ENCODE measurements at places on chromosomes 5 and 9. TPM values are rescaled to one million over a fixed set of nuclear protein-coding genes. Genes with fewer than 3 reads are reported as not detected.

Gene PCA3
- not detected for total RNA-seq

DNA sequence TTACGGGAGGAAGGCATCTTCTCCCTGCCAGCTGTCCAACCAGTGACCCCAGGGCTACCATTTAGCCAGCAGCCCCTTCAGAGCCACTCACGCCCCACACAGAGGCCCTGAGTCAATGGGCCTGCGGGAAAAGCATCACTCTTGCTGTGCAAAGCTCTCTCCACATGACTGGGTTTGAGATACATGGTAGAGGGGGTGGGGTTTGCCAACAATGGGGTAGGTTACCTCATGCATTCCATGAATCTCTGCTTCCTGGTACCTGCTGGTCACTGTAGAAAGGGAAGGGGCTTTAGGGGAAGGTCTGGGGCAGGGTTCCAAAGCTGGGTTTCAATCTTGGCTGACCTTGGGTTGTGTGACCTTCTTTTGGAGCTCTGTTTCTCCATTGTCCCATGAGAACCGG lies 22.9 kb upstream of the TTLL11 start:
- no peak for DNase-seq

- no peak for DNase-seq
These were observed 109.3 kb downstream of the DAPK1 start for GRCh38 chr9:87606841-87607521.

GRCh38 chr5:118378959-118379358 lies 609.4 kb downstream of the DTWD2 start:
- no peak for DNase-seq

Gene PFN3
- not detected for total RNA-seq

DNA sequence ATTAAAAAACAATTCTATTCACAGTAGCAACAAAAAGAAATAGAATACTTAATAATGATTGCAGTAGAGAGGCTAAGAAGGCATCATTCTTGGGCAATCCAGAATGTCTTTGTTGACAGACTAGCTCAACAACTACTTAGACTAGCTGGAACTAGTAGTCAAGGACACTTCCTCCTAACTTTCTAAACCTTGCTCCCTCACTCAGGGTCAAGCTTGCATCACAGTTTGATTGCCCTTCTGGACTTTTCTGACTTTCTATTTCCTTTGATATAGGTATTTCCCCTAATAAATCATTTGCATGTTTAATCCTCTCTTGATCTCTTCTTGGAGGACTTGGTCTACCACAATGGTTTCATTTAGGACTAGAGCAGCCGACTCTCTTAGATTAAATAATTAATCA lies 1107.9 kb downstream of the PTPRD start:
- no peak for DNase-seq
